Ovary (tissue), 10 donors: ENCODE measurements at places on chromosomes 2 and 18.

DNA sequence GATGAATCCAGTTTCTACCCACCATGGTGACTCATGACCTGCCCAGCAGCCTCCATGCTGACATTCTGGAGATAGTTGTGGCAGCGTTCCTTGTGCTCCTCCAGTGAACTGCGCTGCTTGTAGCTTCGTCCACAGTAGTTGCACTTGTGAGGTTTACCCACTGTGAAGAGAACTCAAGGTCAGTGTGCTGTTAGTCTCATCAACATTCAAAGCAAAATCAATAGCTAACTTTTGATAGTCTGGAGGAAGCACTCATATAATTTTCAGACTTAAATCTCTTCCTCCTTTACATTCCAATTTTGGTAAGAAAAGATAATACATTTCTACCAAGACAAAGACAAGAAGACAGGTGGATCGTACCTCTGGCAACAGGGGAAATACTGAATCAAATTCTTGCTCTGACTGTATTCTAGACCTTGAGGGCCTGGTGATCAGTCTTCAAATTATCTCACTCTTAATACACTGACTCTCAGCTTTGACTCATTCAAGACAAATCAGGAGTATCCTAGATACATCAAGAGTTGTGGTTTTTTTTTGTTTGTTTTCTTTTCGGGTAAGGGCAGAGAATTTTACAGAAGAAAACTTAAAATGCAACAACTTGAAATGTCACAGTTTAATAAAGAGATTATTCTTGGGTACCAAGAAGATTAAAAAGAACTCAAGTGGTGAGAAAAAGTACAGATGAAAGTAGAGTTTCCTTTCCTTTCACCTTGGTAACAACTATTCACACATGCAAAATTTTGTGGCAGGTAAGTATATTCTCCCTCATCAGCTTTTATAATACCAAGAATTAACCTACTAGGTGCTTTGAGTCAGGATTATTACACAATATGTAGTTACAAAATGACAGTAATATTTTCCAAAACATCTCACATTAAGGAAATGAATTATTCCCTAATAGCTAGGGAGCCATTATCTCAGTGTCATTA is 129.2 kb downstream of the IKZF2 start:
- DNase-seq: no peak

- DNase-seq: no peak
Measured at GRCh38 chr2:231383416-231384108, 11.9 kb upstream of the B3GNT7 start.

- DNase-seq: no peak
Measured at GRCh38 chr2:227623226-227623625, 5.9 kb downstream of the SCYGR4 start.

GRCh38 chr2:201127570-201127969 is 11.6 kb downstream of the CFLAR start:
- DNase-seq: no peak

DNA sequence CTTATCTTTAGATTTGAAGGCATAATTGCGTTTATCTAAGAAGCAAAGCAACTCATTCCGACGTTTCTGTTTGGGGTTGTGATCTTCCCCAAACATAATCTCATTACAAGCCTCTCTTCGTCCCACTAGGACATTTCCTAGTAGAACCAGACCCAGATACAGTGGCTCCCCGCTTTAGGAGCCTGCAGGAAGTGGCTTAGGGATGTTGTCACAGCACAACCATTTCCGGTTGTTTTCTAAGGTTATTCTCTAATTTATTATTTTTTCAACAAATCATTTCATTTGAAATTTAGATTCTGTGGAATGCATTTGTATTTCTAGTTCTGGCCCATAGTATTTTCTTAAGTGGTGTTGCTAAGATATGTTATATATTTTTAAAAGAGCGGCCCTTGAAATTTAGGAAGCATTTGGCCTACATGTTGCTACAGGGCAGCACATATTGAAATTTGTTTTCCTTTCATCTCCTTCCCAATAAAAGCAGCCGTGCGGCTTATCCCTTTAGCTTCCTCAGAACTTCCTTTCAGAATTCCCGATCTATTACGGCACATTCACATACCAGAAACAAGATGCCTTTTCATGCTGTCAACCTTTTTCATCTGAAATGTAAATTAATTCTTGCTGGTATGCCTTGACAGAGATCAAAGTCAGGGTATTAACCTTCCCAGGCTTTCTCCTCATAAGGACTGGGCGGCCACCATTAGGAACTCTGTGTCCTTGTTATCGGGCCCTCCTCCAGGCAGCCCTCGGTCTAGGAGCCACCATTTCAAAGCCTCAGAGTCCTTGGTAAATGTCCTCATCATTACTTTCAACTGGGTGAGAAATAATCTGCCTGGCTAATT is 210.9 kb upstream of the SP5 start:
- DNase-seq: no peak

DNA sequence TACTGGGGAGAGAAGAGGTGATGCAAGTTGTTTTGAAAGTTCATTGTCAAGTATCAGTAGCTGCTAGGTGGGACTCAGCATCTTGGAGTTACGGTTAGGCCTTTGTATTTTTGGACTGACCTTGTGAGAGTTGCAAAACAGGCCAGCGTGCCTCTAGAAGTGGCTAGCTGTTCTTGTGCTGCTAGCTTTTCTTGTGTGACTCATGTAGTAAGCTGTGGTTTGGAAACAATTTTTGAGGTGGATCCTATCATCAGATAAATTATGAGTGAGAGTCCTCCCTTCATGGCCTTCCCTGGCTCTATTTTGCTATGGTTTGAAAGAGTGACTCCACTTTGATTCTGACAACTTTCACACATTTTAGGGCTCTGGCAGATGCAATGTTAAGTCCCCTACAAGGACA is 409.2 kb upstream of the HS6ST1 start:
- no peak for DNase-seq

GRCh38 chr2:226489775-226490541 is 309.7 kb downstream of the IRS1 start:
- DNase-seq: no peak

- no peak for DNase-seq
Measured at GRCh38 chr18:41144441-41144840, 810.6 kb upstream of the PIK3C3 start.

- no peak for DNase-seq
Measured at GRCh38 chr2:11785611-11785940, 39.1 kb downstream of the LPIN1 start.

GRCh38 chr2:99827296-99827999 is 314.9 kb downstream of the AFF3 start:
- no peak for DNase-seq

- no peak for DNase-seq
Measured at GRCh38 chr2:196322973-196323810, 151.8 kb upstream of the STK17B start.

GRCh38 chr2:5227062-5227699 is 465.0 kb upstream of the SOX11 start:
- DNase-seq: no peak

DNA sequence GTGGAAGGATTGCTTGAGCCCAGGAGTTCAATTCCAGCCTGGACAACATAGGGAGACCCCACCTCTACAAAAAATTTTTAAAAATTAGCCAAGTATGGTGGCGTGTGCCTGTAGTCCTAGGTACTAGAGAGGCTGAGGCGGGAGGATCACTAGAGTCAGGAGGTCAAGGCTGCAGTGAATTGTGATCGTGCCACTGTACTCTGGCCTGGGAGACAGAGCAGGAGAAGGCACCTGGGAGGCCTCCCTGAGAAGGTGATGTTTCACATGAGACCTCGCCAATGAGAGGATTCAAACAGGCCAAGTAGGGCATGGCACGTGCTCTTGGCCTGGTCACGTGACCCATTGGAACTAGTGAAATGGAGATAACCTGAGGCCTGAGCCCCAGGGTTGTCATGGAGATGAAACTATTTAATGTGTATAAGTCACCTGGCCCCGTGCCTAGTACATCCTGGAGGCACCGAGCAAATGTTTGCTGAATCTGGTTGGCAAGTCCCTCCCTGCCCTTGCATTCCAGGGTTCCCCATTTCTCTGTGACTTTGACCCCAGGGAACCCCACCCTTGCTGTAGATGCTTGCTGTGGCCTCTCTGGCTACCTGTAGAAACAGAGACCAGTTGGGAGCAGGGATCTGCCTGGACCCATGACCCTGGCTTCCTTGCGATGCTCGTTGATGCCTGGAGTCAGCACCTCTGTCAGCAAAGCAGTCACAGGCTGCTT is 26.1 kb upstream of the ROCK2 start:
- no peak for DNase-seq

GRCh38 chr2:85852937-85853498 is 35.8 kb downstream of the ST3GAL5 start:
- no peak for DNase-seq

DNA sequence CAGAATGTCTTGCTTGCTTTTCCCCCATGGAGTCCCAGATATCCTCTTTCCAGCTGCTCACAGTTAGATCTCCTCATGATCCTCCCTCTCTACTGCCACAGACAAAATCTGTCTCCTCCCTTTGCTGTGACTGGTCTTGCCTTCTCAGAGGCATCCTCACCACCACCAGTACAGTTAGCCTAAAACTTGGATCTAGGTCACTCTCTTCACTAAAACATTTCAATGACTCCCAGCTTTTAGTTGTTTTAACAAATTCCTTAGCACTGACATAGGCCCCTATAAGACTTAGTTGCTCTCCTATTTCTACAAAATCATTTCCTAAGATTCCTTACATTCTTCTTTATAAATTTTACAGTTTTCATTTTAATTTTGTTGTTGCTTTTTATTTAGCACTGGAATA is 734.2 kb upstream of the CHAC2 start:
- DNase-seq: no peak

DNA sequence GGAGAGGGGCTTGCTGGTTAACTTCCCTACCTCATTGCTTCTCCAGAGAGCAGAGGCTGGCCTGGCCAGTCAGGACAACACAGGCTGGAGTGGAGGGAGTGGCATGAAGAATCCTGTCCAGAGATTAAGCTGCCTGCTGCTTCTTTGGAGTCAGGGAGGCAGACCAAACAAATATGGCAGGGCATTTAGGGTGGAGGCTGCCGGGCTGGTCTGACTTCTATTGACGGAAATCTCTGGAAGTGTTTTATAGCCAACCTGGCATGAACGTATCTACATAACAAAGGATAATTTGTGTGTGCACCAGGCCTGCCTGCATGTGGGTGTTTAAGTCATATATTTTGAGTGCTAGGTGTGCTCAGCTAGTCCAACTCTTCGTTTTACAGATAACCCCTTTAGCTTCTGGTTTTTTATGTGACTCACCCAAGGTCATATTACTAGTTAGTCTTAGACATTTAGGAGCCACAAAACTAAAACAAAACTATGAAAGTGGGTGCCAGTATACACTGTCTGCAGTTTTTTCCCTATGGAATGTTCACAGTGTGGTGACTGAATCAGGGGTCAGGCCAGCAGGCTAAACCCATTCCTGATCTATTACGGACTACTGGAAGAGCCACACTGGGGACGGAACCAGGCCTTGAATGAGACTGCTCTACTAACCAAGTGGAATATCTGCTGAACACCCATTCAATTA is 5.5 kb downstream of the NPC1 start:
- no peak for DNase-seq

GRCh38 chr2:222232839-222233238 is 66.0 kb downstream of the PAX3 start:
- DNase-seq: no peak

DNA sequence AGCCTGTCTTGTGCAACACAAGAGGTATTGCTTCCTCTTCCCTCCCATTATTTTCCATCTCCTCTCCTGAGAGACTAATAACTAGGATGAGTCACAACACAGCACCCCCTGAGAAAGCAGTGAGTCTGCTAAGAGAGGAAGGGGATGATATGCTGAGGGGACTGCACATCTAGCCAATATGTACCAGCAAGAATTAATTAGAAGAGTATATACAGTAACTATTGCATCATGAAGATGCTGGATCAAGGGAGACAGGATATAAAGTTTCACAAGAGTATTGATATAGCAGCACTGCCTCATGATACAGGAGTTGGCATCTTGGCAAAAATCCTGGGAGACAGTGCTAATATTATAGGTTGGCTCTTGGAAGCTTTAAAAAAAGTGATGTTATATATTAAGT is 289.9 kb upstream of the RBMS1 start:
- no peak for DNase-seq

- no peak for DNase-seq
Measured at GRCh38 chr2:236847538-236848263, 238.0 kb upstream of the COPS8 start.

DNA sequence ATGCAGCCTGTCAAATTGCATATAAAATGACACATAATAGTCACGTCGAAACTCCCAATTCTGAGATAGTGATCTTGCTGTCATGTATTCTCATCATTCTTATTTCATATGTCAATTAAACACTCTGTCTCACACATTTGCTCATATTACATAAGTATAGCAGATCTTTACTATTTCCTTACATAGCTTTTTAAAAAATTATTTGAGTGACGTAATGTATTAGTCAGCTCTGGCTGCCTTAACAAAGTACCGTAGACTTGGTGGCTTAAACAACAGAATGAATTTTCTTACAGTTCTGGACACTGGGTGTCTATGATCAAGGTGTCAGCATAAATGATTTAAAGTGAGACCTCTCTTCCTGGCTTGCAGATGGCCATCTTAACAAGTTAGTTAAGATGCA is 1032.3 kb upstream of the NRXN1 start:
- DNase-seq: no peak

GRCh38 chr2:238290715-238291549 is 2.5 kb upstream of the PER2 start:
- no peak for DNase-seq

DNA sequence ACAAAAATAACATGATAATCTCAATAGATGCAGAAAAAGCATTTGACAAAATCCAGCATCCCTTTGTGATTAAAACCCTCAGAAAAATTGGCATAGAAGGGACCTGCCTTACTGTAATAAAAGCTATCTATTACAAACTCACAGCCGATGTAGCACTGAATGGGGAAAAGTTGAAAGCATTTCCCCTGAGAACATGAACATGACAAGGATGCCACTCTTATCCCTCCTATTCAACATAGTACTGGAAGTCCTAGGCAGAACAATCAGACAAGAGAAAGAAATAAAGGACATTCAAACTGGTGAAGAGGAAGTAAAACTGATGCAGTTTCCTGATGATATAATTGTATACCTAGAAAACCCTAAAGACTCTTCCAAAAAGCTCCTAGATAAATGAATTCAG is 368.7 kb downstream of the RIT2 start:
- no peak for DNase-seq

- no peak for DNase-seq
Measured at GRCh38 chr2:1501038-1501851, 88.0 kb downstream of the TPO start.

DNA sequence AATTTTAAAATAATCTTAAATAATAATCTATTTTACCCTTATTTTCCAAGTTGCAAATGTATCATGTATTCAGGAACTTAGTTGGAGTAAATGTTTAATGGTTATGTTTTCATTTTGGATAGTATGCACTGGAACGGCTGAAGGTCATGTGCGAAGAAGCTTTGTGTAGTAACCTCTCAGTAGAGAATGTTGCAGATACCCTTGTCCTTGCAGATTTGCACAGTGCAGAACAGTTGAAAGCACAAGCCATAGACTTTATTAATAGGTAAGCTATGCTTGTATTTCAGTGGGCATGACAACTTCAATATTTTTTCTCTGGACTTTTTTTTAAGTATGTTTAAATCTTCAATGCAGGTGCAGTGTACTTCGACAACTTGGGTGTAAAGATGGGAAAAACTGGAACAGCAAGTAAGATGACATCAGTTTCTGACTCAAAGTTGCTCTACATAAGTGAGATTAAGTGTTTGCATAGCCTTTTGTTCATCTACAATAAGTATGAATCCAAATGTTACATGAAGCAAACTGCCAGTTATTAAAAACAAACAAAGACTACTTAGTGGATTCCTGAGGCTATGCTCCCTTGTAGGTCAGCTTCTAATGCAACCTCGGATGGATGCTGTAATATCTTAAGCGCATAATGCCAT is 63.1 kb downstream of the SPOPL start:
- DNase-seq: no peak

- DNase-seq: peak; percentile 23
Measured at GRCh38 chr2:99960790-99961189, 181.6 kb downstream of the AFF3 start.
